Naive thymus-derived CD8-positive, alpha-beta T cell (primary cell): ENCODE measurements at places on chromosomes 16 and 17. TPM values are rescaled to one million over a fixed set of nuclear protein-coding genes. Genes with fewer than 3 reads are reported as not detected.

Gene TEKT1
- total RNA-seq: not detected

GRCh38 chr17:13222975-13223374 lies 205.1 kb upstream of the ELAC2 start:
- peaks cover 5% of the 10 kb centered on the region for H3K27me3 ChIP-seq
- H3K27ac ChIP-seq: no peak overlapping the region
- H3K4me3 ChIP-seq: no peak overlapping the region
- DNase-seq: no peak
- H3K36me3 ChIP-seq: no peaks in the 10 kb centered on the region

- peaks cover 11% of the 10 kb centered on the region for H3K27me3 ChIP-seq
- no peak for DNase-seq
- H3K4me1 ChIP-seq: peaks cover 2% of the 10 kb centered on the region
- H3K27ac ChIP-seq: no peak overlapping the region
- H3K36me3 ChIP-seq: no peaks in the 10 kb centered on the region
Observed at GRCh38 chr16:81263470-81264220, 25.2 kb downstream of the BCO1 start.

GRCh38 chr16:31402687-31403086 lies 9.6 kb downstream of the ITGAD start:
- DNase-seq: no peak
- no peaks in the 10 kb centered on the region for H3K27me3 ChIP-seq
- H3K4me3 ChIP-seq: no peak overlapping the region

Gene PDILT
- not detected for total RNA-seq
